ENCODE measurements at places on chromosomes 2 and 18. TPM values are rescaled to one million over a fixed set of nuclear protein-coding genes. Genes with fewer than 3 reads are reported as not detected.

The GDF7 gene
- under 0.01 TPM for total RNA-seq

The LINC00305 gene
- not detected for total RNA-seq

The SLC1A4 gene
- total RNA-seq: 8.1 TPM

DNA sequence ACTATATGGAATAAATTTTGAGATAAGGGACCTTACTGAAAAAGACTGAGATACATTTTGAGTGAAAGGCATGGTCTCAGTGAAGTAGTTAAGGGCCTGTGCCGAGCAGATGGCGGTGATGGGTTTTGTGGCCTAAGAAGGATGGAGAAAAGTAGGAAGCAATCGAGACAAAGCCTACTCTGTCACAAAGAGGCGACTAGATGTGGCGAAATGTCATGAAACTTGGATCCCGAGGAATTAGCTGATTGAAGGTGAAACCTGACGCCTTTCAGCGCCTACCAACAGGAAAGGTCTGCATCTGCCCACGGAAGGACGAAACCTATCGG is 558 bp upstream of the CEP192 start:
- DNase-seq: no peak

DNA sequence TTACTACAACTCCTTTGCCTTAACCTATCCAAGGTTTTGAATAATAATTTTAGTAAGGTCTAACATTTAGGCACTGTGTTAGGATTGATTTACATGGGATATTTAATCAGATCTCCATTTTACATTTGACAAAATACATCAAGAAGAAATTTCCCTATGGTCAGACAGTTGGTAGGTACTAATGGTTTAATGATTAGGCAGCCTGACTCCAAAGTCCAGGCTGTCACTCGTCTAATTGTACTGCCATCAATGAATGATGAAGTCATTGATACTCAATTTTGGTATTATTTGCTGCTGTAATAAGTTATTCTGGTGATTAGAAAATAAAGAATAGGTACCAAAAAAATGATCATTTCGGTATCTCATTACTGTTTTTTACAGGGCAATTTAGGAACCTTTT is 14.1 kb downstream of the BBS5 start:
- DNase-seq: no peak

DNA sequence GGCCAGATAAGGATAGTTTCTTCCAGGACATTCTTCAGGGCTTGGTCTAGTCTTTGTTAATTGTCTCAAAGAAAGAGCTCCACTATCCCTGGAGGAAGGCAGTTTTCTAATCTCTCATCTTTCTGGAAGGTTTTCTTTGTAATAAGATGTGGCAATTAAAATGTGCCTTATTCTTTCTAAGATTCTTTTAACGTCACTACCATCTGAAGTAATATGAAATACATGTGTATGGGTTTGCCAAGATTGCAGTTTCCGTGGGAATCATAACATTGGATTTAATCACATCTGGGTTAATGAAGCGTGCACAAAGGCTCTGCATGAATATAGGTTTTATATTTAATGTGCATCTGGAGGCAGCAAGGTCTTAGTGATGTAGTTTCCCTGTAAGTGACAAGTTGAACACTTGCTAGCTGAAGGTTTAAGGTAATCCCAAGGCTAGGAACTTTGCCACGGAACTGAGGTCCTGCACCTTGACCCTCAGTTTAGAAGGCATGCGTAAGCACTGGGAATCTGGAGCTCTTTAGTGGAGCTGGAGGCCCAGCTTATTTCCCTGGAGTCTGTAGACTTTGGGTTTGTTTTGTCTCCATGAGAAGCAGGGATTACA is 25.7 kb downstream of the DIS3L2 start:
- no peak for DNase-seq

GRCh38 chr2:43905371-43905803 is 66.6 kb downstream of the ABCG8 start:
- no peak for DNase-seq

DNA sequence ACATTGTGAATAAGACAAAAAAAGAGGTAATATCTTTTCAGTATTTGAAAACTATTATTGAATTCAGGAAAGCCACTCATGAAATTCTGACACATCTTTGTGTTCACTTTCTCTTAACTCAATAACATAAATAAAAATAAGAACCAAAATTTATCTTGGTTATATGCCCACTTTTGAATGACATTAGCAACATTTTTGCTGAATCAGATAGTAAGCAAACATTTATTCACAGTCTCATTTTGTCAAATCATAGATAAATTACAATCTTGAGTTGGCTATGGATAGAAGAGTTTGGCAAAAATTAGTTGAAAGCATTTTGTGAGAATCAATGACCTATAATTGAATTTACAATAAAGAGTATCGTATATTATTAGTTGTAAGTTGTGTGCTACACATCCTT is 545.1 kb upstream of the PKDCC start:
- DNase-seq: no peak

GRCh38 chr18:23453680-23454058 is 582 bp downstream of the RIOK3 start:
- DNase-seq: peak; percentile 69

GRCh38 chr2:6784291-6784690 is 81.4 kb downstream of the CMPK2 start:
- no peak for DNase-seq

- DNase-seq: no peak
These were observed 44.7 kb upstream of the SH3RF3 start for GRCh38 chr2:109084341-109084740.

DNA sequence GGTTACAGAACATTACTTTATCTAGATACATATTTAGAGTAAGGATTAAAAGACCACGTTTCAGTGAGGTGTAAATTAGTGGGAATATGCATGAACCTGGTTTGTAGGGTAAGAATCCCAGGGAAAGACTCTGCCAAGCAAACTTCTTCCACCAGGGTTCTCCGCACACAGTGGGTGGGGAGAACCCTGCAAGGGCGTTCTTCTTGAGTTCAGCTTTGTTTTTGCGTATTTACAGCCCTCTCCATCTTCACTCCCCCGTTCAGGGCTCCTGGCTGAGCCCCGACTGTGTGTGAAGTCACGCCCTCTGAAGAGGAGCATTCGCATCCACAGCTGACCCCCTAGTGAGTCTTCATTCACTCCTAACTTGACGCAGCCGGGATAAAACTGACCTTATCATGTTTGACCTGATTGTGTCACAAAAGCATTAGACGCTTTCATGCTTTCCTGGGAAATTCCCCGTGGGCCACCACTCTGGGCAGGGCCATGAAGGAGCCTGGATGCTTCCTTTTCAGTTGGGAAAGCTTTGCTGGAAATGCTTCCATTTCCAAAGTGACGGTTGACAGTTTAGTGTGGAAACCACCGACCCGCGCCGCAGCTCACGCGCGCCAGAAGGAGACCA is 1.0 kb downstream of the ALKAL2 start:
- no peak for DNase-seq

- no peak for DNase-seq
These were observed 27.2 kb downstream of the TMEM177 start for GRCh38 chr2:119706221-119706620.

DNA sequence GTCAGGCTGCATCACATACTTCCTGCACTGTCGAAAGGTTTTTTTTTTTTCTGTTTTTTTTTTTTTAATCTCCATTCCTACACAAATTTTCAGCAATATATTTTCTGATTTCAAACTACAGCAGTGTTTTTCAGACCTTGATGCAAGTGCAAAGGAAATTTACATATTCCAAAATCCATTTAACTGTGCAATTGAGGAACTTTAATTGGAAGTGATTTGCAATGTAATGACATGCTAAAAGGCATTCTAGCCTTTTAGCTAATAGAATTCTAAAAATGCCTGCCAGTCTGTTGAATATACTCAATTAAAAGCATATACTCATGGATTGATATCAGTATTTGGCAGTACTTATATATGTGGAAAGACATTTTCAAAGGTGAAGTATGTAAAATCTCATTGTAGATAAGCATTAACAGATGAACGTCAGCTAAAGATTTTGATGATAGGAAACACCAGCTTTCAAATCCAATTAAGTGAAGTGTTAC is 210.5 kb downstream of the OTX1 start:
- DNase-seq: no peak

- DNase-seq: peak; percentile 28
These were observed 65.7 kb upstream of the SERPINE2 start for GRCh38 chr2:224104668-224105386.

GRCh38 chr2:64652231-64653108 is 1.2 kb downstream of the SERTAD2 start:
- peak; percentile 60 for DNase-seq

GRCh38 chr2:157359628-157360027 is 34.0 kb upstream of the ERMN start:
- DNase-seq: no peak

All from IMR-90 (cell line).